ENCODE measurements at places on chromosomes 16 and 17.

DNA sequence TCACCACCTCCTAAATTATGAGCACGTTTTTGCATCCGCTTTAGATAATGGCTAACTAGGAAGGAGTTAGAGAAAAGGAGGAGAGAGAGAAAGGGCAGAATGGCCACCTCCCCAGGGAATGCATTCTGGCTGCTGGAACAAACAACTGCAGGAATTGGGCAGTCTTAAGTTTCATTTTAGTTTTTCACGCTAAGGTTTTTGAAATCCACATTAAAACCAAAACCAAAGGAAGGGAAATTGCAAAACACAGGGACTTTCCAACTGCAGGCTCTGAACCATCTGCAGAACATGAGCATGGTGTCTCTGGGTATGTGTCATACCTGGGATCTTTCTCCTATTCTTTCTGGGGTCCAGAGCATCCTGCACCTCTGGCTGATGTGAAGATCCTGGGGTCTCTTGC lies 12.1 kb upstream of the CCL8 start:
- DNase-seq: no peak

DNA sequence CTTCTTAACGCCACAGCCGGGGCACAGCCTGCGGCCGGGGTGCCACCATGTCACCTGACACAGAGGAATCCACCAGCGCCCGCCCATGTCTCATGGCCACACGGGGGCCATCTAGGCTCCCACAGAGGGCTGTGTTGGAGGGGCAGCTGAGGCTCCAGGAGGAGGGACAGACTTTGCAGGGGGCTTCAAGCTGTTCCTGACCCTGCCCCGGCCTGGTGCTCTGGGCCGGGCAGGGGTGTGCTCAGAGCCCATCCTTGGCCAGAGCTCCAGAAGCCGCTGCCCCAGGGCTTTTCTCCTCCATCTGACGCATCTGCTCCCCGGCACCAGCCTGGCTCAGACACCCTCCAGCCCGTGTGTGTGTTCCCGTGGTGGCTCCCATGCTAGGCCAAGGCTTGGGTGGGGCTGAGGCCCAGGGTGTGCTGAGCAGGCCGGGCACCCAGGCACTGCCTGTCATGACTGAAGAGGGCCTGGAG lies 7.8 kb upstream of the SLC38A10 start:
- DNase-seq: no peak

DNA sequence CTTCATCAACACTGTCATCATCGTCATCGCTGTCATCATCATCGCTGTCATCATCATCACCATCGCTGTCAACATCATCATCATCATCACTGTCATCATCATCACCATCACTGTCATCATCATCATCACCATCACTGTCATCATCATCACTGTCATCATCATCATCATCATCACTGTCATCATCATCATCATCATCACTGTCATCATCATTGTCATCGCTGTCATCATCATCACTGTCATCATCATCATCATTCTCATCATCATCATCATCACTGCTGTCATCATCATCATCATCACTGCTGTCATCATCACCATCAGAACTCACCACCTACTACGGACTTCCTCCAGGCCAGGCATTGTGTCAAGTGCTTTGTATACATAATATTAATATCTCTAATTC lies 160.6 kb downstream of the AIPL1 start:
- no peak for DNase-seq

GRCh38 chr16:47833771-47834170 lies 322.0 kb downstream of the ABCC12 start:
- DNase-seq: no peak

DNA sequence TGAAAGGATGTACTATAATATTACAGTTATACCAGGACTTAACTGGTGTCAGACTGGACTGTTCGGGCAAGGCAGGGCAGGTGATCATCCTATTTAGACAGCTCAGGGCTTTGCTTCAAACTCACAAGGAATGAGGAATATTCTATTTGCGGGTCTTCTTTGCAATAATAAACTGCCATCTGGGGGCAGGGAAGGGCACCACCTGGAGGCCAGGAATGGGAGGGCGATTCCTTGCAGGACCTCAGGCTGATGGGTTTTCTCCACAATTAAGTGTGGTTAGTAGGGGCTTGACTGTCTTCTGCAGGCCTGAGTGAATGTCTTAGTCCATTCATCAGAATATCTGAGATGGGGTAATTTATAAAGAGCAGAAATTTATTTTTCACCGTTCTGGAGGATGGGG lies 424.1 kb downstream of the CA10 start:
- no peak for DNase-seq

- no peak for DNase-seq
These were observed 274.0 kb downstream of the PHKB start for GRCh38 chr16:47734987-47735594.

DNA sequence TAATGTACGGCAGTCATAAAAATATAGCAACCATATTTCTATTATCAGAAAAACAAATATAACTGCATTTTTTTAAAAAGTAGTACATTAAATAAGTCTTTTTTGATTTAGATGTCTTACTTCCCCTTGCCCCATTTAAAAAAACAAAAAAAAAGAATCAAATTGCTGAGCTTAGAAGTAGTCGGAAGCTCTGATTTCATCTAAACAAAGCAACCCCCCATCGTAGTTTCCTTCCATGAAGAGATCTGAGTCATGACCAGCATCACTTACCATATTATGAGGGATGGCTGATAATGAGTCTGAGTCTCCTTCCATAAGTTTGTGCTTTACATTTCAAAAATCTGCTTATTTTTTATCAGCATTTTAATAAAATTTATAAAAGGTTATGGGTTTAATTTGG lies 86.2 kb downstream of the ITFG1 start:
- no peak for DNase-seq

DNA sequence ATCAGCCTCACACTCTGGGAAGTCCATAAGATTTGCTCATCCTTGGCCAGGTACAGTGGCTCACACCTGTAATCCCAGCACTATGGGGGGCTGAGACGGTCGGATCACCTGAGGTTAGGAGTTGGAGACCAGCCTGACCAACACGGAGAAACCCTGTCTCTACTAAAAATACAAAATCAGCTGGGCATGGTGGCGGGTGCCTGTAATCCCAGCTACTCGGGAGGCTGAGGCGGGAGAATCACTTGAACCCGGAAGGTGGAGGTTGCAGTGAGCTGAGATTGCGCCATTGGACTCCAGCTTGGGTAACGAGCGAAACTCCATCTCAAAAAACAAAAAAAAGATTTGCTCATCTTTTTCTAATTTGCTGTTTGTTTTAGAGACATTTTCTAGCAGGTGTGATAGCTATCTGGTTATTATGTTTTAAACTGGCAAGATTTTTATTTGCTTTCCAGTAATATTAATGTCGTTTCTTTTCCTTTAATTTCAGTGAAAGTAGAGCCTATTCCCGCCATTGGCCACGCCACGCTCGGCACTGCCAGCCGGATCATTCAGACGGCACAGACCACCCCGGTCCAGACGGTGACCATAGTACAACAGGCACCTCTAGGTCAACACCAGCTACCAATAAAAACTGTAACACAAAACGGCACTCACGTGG lies 61.5 kb downstream of the WDR45B start:
- DNase-seq: no peak

DNA sequence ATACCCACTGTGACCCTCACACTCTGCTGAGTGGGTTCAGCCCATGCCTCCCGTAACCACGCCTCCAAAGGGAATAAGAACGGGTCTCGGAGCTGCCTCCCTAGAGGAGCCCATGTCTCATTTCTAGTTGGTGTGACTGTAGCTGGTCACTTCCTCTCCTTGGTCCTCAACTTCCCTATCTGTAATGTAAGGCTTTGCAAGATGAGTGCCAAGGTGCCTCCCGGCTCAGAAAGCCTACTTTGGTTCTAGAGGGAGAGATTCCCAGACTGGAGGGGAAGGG lies 20.8 kb downstream of the C16orf74 start:
- no peak for DNase-seq

GRCh38 chr17:65434251-65434650 lies 127.2 kb downstream of the AXIN2 start:
- DNase-seq: no peak

DNA sequence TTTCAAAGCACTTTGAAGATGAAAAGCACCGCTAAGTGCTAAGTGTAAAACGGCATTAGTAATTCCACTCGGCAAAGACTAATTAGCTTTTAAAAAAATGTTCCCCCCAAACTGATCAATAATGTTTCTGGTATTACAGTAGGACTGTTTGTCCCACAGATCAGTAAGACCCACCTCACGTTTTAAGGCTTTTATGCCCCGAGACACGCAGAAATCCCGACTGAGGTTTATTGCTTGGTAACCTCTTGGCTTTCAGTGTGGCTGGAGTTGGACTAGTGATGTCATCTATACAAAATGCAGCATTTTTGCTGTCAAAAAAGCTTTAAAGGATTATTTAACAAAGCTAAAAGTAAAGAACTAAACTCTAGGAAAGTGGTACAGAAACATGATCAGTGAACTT lies 414.6 kb upstream of the PSMD7 start:
- DNase-seq: no peak

DNA sequence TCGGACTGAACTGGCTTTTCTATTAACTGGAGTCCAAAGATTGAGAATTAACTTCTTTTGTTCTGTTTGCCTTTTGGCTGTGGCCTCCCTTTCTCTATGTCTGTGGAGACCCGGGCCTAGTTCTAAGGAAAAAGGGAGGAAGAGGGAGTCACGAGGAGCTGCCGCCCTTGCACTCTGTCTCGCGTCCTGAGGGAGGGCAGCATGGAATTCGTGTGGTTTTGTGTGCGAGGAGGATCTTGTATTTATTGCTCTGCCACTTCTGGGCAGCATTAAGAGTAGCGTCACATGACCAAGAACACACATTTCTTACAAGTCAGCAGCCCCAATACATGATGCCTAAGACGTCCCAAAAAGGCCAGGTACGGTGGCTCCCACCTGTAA lies 23.6 kb downstream of the METTL22 start:
- DNase-seq: no peak

GRCh38 chr17:52191491-52191890 lies 33.0 kb upstream of the CA10 start:
- DNase-seq: no peak

DNA sequence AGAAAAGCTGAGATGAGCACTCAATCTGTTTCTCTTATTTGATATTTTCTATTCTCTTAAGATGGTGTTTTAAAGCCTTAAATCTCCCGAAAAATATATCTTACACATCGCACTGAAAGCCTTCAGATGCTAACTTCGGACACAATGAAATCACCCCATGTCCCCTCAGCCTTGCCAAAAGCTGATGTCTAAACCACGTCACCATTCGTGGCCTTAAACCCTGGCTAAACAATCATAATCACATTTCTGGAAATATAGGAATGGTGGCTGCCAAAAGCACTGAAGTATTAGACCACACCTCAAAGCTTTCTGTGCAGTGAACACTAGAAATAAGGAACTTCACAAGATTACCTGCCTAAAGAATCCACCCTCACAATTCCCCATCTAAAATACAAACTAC lies 402.7 kb downstream of the SOX9 start:
- DNase-seq: no peak

DNA sequence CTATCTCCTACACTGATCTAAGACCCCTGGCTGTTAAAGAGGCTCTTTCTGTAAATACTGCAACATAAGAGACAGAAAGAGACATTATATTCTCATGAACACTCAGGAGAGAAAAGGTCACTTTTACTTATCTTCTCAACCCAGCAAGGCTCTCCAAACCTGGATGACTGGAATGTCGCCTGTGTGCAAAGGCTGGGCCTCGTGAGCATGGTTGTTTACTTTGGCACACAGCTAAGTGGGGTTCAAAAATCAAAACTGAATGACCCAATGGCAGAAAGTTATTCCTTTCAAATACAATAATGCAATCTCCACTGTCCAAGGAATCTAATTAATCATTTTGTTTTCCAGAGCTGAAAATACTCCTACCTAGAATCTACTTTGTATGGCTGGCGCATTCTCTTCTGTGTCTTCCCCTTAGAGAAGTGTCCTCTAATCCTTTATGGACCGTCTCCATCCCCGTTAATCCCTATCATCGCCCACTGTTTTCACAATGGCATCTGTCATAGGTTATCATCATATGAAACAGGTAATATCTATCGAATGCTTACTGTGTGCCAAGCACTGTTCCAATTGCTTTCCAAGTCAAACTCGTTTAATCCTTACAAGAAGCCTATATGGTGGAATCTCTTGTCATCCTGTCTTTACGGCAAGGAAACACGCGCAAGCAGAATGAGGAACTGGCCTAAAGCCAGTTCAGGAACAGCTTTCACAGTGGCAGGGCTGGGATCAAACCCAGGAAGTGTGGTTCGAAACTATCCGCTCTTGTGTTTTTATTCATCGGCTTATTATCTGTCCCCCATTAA lies 1.3 kb downstream of the SLX4 start:
- DNase-seq: no peak

- no peak for DNase-seq
These were observed 89.1 kb downstream of the SSH2 start for GRCh38 chr17:29840884-29841283.

GRCh38 chr17:59845595-59846393 lies 46.9 kb downstream of the TUBD1 start:
- DNase-seq: no peak

DNA sequence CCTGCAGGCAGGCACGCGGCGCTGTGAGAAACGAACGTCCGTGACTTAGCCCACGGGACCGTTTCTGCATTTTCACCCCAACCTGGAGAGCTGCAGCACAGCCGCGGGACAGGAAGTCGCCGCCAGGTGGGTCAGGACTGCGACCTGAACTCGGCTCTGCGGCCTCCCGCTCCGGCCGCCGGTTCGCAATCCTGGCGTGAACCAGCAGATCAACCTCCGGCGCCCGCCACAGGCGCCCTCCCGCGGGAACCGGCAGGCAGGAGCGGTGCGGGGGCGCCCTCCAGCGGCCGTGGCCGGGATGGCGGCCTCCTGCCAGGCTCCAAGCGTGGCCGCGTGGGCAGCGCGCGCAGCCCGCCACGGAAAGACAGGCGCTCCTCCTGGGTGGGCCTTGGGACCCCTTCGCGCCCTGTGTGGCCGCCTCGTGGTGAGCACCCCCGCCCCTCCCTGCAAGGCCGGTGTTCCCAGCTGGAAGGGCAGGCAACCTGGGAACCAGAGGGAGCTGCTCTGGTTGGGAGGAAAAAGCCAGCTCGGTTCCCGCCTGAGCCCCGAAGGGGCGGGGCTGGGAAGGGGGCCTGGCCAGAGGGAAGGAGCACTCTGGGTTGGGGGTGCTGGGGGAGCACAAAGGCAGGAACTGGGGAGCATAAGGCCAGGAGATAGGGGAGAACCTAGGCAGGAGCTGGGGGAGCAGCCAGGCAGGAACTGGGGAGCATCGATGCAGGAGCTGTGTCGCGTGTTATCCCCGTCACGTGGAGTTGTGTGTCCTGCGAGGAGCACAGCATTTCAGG lies 28.2 kb downstream of the ACTG1 start:
- DNase-seq: peak; percentile 77
